NCI-H1436 treated with DMSO at 0.1 percent for 48 hours (cell line): ENCODE measurements at places on chromosomes 16 and 17.

DNA sequence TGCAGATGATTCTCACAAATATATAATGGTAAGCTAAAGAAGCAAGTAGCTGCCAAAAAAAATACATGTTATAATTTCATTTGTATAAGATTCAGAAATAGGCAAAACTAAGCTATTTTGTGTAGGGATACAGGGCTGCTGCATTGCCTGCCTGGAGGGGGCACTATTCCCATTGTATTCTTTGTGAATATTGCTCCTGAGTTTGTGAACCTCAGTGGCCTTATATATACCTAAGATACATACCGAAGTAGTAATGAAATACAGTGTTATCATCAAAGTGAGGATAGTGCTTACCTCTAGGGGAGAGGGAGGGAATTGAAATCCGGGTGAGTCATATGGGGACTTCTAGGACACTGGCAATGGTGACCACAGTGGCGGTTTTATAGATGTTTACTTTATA, 53.5 kb downstream of the C17orf58 start:
- DNase-seq, result no peak

- no peak for DNase-seq
Measured at GRCh38 chr17:78939615-78940014, 14.4 kb upstream of the TIMP2 start.

- peak; percentile 94 for DNase-seq
Measured at GRCh38 chr16:56311208-56312027, 113.9 kb downstream of the AMFR start.

DNA sequence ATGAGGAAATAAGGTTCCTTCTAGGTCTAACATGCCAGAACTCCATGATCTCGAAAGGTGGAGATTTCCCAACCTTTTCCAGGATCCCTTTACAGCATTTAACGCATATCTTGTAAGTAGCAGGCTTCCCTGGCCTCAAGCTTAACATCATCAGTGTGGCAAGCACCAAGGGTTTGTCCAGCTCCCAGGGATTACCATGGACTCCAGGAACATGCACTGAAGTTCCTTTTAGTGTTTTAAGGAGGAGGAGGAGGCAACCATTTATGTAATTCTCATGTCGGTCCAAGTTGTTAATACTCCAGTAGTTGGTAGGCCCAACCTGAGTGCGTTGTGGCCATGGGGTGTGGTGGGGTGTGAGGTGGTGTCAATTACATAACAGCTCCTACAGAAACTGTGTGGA, 11.8 kb upstream of the SKAP1 start:
- no peak for DNase-seq

DNA sequence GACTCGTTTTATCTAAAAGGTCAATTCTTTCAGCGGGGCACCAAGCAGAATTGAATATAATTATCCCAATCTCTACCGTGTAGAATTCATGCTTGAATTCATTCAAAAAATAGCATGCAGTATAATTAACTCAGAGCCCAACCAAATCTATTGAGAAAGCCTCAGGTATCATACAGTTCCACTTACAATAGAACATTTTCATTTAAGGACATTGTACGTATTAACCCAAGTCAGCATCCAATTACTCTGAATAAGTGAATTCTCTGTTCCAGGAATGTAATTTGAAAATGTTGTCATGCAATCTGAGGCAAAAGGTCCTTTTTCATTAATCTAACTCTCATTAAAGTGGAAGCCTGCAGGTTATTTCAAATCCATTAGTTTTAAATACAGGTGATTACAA, 78.5 kb downstream of the SALL1 start:
- DNase-seq, result no peak

DNA sequence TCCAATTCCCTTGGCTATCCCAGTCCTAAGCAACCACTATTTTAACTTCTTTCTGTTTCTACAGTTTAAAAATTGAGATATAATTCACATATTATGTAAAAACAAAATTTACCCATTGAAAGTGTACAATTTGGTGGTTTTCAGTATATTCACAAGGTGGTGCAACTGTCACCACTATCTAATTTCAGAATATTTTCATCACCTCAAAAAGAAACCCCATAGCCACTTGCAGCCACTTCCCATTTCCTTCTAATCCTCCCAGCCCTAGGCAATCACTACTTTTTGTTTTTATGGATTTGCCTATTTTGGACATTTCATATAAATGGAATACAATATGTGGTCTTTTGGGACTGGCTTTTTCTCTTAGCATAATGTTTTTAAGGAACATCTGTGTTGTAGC, 36.1 kb upstream of the NACA2 start:
- no peak for DNase-seq

- no peak for DNase-seq
Measured at GRCh38 chr16:15949210-15950160, at the start of gene ABCC1. ABCC1 (plus strand) TSS chr16:15949616; CDS start chr16:15949752, 136 bp downstream.

DNA sequence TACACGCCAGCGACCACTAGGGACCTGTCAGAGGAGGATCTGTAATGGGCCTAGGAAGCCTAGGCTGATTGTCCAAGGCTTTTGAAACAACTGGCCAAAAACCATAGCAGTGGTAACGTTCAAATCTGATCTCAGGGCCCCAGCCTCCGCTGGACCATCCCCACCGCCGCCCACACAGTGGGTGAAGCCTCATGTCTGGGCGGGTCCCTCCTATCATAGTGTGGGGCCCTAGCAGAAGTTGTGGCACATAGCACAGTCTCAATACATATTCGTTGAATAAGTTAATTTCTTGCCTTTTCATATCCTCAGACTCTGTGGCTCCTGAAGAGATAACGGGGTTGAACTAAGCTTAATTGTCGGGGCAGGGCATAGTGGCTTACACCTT, 818 bp downstream of the DPH1 start:
- DNase-seq, result no peak

- DNase-seq, result no peak
Measured at GRCh38 chr16:74726716-74727115, 26.1 kb upstream of the MLKL start.

DNA sequence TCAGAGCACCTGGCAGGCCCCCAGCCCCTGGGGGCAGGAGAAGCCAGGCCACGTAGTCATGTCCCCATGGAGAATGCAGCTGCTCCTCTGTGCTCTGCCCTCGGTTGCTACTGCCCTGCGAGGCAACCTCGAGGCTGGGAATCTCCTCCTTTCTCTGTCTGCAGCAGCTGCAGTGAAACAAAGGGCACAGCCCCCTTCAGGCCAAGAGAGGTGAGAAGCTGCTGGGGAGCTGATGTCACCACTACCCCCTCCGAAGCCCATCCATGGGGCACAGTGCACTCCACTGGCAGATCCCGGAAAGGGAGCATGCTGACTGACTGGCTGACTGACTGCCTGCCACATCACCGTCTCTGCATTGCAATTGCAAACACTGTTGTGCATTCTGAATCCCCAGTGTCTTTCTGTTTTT, 103.7 kb downstream of the GRIN2A start:
- DNase-seq, result no peak

- no peak for DNase-seq
Measured at GRCh38 chr17:28331891-28332420, 3.3 kb downstream of the IFT20 start.

GRCh38 chr16:28172336-28172735, 39.4 kb downstream of the XPO6 start:
- no peak for DNase-seq

DNA sequence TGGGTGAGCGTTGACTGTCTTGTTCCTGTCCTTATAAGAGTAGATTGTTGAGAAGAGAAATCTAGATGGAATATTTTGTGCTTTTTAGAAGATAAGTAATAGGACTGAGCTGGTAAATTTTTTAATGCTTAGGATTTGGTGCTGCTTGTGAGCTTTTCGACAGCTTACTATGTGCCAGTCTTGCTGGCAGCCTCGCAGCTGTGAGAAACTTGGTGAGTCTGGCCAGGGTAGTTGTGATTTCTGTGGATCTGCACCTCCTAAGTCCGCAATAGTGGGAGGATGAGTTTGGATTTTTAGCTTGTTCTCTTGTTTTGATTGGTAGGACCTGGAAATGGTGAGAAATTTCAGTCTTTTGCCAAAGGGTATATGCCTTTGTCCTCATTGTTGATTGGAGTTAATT, 3.6 kb downstream of the SOCS7 start:
- DNase-seq, result no peak

DNA sequence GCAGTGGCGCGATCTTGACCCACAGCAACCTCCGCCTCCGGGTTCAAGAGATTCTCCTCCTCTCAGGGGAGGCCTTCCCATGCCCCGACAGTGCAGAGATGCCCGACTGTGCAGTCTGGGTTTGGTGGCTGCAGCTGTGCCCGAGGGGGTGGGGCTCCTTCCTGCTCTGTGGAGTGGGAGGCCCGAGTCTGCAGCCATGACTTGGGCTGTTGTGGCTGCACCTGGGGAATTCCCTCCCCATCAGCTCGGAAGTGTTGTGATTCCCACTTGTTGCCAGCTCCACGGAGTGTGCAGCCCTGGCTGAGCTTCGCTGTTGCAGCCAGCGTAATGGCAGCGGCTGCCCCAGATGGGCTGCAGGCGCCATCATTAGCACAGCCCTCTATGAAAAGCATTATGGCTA, 66.4 kb upstream of the SMIM36 start:
- DNase-seq, result no peak

DNA sequence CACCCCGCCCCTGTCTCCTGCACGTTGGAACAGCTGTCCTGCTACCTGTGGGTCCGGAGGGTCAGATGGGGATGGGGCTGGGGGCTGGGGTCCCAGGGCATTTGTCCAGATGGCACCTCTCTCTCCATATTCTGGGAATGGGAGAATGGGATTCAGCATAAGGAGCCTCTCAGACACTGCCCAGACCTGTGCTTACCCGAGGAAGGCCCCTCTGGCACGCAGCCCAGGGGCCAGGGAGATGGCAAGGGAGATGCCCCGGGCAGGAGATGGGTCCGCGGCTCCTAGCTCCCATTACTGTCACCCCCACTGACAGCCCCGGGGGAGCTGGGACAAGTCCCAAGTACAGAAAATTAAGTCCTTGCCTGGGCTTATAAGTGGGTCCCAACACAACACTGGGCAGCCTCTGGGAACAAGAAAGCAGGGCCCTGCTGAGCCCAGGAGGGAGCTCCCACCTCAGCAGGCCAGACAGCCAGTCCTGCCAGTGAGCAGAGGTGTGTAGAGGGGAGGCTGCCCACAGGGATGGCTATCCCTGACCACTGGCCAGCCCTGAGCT, 1.8 kb downstream of the VASN start:
- no peak for DNase-seq

- no peak for DNase-seq
Measured at GRCh38 chr16:14347706-14348105, 276.6 kb downstream of the MRTFB start.

- no peak for DNase-seq
Measured at GRCh38 chr17:76577876-76578275, 7.8 kb downstream of the ST6GALNAC2 start.

DNA sequence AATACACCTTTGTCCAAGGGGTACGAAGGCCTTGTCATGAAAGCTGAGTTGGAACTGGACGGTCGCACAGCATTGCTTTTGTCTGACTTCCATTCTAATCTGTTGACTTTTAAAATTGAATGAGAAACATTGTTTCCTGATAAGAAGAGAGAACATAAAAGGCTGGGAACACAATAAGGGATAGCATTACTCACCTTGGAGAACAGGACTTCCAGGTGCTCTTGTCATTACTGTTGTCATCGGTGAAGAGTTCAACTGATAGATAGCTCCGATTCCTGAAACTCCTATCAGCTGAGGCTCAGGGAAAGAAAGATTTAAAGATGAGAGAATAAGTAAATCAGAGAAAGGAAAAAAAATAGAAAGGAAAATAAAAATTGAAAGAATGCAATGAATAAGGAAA, 351.1 kb downstream of the KCNJ2 start:
- DNase-seq, result no peak

DNA sequence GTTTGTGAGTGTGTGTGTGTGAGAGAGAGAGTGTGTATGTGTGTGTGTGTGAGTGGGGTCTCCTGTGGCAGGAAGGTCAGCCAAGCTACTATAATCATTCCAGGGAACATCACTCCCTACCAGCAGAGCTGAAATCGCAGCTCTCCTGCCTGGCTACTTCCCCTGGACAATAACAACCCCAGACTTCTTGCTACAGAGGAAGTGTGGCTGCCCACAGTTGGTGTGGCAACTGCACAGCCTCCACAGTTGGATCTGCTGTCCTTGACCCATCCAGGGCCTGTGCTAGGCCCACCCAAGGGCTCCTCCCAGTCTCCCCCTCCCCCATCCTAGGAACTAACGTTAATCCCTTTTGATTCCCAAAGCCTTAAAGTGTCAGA, 1.5 kb downstream of the SLC13A5 start:
- DNase-seq, result no peak

GRCh38 chr17:2158396-2158780, 103.5 kb downstream of the HIC1 start:
- DNase-seq, result no peak

DNA sequence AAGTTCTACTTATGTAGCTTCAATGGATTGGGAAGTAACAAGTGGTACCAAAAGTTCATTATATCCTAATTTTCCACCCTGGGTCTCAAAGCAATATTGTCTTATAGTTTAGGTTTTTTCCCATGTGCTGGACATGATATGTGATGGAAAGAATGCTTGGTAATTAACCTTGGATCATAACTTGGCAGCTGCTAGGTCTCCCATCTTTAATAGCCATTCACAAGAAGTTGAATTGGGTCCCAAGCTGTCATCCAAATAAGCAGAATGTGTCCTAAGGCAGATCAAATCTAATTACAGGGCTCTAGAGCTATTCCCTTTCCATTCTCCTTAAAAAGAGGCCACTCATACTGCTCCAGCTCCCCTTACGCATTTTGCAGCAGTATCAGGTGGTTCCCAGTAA, 44.7 kb upstream of the KCNJ16 start:
- DNase-seq, result no peak

- DNase-seq, result no peak
Measured at GRCh38 chr16:67006930-67007658, 18.7 kb downstream of the CES4A start.

- DNase-seq, result no peak
Measured at GRCh38 chr16:85983064-85983463, 84.1 kb downstream of the IRF8 start.

GRCh38 chr16:76532188-76532973, 255.2 kb downstream of the CNTNAP4 start:
- DNase-seq, result no peak

DNA sequence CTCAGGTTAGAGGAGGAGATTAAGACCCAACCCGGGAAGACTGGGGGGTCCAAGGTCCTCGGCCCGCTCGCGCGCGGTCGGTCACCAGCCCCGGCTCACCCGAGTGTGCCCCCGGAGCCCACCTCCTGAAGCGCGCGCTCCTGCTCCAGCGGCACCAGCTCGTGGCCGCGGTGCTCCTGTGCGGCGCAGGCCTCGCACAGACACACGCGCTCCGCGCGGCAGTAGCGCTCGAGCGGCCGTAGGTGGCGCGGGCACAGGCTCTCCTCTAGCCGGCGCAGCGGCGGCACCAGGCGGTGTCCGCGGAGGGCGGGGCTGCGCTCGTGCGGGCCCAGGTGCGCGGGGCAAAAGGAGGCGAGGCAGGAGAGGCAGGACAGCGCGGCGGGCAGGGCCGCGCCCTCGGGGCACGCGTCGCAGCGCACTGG, 618 bp downstream of the TRIM47 start:
- no peak for DNase-seq

- DNase-seq, result no peak
Measured at GRCh38 chr16:29891525-29892457, 7.6 kb downstream of the SEZ6L2 start.
